Stimulated activated CD8-positive, alpha-beta memory T cell treated with anti-CD3 and anti-CD28 coated beads, Interleukin-4, amount 100 ng/mL, for 4 hours (primary cell): ENCODE measurements at places on chromosomes 16 and 17.

DNA sequence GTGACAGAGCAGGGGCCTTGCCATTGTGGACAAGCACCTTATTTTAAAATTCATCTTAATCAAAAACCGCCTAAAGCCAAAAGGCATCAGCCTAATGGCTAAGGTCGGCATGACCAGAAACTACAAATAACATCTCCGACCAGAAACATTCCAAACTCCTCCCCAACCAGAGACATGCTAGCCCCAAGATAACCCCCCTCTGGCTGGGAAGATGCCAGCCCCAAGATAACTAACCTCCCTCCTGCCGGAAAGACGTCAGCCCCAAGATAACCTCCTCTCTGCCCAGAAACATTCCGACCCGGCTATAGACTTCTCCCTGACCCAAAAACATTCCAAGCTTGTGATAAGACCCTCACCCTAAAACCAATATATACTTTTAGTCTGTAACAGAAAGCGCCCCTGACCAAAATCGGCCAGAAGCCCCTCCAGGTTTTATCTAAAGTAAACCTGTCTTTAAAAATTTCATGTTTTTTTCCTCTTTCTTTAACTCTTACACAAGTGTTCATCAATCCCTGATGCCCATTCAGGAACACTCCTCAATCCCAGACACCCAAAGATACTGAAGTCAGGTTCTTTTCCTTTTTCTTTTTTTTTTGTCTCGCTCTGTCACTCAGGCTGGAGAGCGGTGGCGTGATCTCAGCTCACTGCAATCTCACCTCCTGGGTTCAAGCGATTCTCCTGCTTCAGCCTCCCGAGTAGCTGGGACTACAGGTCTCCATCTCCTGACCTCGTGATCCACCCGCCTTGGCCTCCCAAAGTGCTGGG, 32.7 kb downstream of the TLE7 start:
- DNase-seq = no peak

- DNase-seq = no peak
Measured at GRCh38 chr16:48846277-48846676, 236.3 kb upstream of the N4BP1 start.

DNA sequence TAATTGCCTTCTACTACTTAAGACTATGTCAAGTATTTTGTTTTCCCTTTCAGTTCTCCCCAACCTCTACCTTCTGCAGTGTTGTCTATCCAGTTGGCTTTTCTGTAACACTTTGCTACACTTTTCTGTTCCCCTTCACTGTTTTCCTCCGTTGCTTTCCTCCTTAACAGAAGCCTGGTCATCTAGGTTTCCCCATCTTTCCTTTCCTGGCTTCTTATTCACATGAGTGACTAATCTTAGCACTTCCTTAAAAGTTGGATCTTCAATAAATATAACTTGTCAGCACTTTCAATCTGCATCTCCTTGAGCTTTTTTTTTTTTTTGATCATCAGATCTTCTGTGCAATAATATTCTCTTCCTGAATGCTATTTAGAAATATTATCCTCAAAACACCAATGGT, 2.8 kb upstream of the SLFN11 start:
- no peak for DNase-seq

GRCh38 chr17:40110026-40110845, 9.8 kb upstream of the NR1D1 start:
- no peak for DNase-seq

GRCh38 chr16:4537376-4538343, 913 bp downstream of the CDIP1 start:
- no peak for DNase-seq

GRCh38 chr17:50426814-50427787, 1.1 kb downstream of the ACSF2 start:
- DNase-seq = no peak

DNA sequence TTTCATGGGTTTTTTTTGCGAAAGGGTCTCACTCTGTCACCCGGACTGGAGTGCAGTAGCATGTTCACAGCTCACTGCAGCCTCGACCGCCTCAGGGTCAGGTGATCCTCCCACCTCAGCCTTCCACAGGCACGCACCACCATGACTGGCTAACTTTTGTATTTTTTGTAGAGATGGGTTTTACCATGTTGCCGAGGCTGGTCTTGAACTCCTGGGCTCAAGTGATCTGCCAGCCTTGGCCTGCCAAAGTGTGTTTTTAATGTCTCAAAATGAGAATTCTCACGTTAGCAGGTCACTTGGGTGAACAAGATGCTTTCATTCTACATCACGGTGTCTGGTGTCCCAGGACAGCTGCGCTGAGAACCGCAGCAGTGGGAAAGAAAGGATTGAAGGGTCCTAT, 3.2 kb downstream of the FBXO31 start:
- DNase-seq = no peak

- no peak for DNase-seq
Measured at GRCh38 chr17:16973760-16974540, 2.0 kb upstream of the TNFRSF13B start.

- DNase-seq = no peak
Measured at GRCh38 chr17:19541445-19541844, 7.8 kb downstream of the SLC47A1 start.

GRCh38 chr17:21127509-21128077, 829 bp downstream of the DHRS7B start:
- no peak for DNase-seq

- no peak for DNase-seq
Measured at GRCh38 chr16:85573696-85574641, 39.2 kb upstream of the GSE1 start.

DNA sequence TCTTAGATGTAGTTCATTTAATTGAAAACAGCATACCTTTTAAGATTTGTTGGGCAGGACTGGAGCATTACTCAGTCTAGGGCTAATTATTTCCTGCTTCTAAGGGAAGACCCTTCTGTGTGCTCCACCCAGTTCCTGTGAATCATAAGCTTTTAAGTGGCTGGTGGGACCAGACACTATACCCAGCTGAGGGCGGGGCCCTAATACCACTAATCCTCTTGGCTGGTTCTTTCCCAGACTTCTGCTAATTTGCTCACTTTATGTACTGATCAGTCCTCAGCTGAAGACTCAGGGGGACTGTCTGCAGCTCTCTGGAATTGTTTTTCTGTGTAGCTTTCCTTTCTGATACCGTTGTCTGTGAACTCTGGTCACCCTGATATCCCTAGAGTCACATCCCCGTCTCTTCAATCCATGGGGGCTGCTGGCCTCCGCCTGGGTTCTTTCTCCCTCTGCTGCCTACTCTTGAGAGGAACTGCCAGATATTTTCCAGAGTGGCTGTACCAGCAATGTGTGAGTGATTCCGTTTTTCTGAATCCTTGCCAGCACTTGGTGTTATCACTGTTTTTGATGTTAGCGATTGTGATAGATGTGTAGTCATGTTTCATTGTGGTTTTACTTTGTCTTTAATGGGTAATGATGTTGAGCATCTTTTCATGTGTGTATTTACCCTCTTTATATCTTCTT, 35.1 kb downstream of the MFSD11 start:
- peak; percentile 37 for DNase-seq

DNA sequence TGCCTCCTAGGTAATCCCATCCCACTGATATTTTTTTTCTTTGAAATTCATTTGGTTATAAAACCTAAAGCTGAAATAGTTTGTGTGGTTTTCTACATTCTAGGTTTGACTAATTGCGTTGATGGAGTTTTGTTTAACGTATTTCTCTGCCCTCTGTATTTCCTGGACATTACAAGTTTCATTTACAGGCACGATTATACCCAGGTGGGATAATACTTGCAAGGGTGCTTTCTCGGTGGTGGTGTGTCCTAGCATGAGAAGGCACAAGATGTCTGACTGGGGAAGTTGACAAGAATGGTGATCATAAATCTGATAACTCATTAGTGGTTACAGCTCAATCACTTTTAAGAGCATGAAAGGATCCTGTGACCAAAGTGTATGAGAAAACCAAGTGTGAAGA, 45.0 kb downstream of the DYNLRB2 start:
- no peak for DNase-seq

DNA sequence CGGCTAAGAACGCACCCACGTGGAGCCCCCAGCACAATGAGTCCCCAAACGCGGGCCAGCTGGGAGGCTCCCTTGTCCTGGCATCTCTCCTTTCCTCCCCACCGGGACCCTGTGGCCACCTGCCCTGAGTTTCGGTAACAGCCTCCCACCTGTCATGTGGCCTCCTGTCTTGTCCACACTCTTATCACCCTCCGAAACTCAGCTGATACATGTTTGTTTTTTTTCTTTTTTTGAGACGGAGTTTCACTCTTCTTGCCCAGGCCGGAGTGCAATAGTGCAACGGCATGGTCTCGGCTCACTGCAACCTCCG, 105.7 kb upstream of the CREBBP start:
- DNase-seq = no peak

- DNase-seq = no peak
Measured at GRCh38 chr17:78448356-78448993, 70.0 kb downstream of the PGS1 start.

DNA sequence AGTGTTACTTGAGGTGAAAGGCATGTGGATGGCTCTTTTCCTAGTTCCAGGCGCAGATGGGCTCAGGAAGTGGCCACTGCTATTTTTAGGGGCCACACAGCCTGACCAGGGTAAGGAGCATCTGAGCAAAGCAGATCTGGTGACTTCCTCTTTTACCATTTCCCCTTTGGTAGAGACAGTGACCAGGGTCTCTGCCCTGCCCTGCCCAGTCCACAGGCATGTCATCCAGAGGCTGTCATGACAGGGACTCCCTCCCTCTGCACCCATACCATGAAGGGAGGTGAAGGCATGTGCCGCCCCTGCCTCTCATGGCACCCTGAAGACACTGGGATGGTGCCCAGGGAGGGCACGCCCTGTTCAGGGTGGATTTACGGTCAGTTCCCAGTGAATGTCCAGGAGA, 2.2 kb downstream of the PLA2G15 start:
- DNase-seq = no peak

DNA sequence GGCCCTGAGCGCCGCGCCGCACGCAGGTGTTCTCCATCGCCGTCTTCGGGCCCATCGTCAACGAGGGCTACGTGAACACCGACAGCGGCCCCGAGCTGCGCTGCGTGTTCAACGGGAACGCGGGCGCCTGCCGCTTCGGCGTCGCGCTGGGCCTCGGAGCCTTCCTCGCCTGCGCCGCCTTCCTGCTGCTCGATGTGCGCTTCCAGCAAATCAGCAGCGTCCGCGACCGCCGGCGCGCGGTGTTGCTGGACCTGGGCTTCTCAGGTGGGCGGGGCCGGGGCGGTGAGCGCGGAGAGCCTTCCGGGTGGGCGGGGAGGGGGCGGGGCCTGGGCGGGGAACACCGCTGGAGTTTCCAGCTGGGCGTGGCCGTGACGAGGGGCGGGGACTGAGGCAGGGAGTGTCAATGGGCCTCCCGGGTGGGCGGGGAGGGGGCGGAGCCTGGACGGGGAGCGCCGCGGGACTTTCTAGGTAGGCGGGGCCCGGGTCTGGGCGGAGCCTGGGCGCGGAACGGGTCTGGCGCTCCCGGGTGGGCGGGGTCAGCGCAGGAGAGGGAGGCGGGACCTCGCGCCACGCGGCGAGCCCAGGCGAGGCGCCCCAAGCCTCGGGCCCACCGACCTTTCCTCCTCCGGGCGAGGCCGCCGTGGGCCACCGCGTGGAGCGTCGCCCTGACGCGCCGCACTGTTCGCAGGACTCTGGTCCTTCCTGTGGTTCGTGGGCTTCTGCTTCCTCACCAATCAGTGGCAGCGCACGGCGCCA, 2.4 kb downstream of the SYNGR3 start:
- peak; percentile 97 for DNase-seq

DNA sequence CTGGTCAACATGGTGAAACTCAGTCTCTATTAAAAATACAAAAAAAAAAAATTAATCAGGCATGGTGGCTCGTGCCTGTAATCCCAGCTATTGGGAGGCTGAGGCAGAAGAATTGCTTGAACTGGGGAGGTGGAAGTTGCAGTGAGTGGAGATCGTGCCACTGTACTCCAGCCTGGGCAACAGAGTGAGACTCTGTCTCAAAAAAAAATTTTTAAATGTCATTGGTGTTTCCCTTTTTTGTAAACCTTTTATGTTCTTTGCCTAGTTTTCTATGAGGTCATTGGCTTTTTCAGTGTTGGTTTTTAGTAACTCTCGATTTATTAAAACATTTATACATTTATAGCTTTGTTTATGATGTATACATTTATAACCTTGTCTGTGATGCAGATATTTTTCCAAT, 18.2 kb downstream of the NLRC5 start:
- DNase-seq = no peak

GRCh38 chr16:8828541-8829165, 31.0 kb downstream of the PMM2 start:
- DNase-seq = no peak

- no peak for DNase-seq
Measured at GRCh38 chr16:50684823-50685461, 3.8 kb upstream of the SNX20 start.

- DNase-seq = no peak
Measured at GRCh38 chr17:31699281-31699680, 159.8 kb downstream of the COPRS start.

GRCh38 chr17:8277317-8277716, 11.2 kb upstream of the RANGRF start:
- DNase-seq = no peak

- DNase-seq = no peak
Measured at GRCh38 chr16:65323655-65324237, 201.9 kb upstream of the CDH11 start.

DNA sequence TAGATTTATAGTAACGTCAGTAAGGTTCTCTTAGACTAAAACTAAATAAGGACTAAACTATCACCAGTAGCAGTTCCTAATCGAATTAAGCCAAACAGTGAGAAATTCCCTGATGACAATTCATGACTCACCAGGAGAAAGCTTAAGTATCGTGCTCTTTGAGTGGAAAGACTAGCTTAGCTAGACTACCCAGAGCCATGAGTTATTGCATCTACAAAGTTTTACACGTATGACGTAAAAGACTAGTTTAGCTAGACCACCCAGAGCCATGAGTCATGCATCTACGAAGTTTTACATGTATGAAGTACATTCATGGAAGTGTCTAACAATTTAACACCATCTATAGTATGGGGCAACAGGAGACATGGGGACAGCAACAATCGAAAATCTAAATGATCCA, 36.6 kb downstream of the UBE2G1 start:
- no peak for DNase-seq

DNA sequence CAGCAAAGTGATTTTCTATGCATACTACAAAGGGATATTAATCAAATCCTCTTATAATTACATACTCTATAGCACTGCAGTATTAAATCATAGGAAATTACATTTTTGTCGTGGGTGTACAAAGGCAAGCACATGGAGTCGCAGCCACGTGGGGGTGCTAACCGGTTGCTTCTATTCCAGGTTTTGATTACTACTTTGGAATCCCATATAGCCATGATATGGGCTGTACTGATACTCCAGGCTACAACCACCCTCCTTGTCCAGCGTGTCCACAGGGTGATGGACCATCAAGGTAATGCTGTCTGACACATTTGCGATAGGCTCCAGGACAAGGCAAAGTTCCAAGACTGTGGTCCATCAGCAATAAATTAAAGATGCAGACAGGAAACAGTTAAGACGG, 60.1 kb downstream of the ARSG start:
- no peak for DNase-seq

- no peak for DNase-seq
Measured at GRCh38 chr16:85592700-85593493, 20.2 kb upstream of the GSE1 start.
